ENCODE measurements at places on chromosomes 13 and 19. TPM values are rescaled to one million over a fixed set of nuclear protein-coding genes. Genes with fewer than 3 reads are reported as not detected.
A peak's percentile ranks its signal among the peaks of the same experiment; 100 is the strongest.

GRCh38 chr13:47413112-47413511 is 516.3 kb upstream of the HTR2A start:
- no peak for DNase-seq

Gene ZNF345
- 3.0 TPM for total RNA-seq

DNA sequence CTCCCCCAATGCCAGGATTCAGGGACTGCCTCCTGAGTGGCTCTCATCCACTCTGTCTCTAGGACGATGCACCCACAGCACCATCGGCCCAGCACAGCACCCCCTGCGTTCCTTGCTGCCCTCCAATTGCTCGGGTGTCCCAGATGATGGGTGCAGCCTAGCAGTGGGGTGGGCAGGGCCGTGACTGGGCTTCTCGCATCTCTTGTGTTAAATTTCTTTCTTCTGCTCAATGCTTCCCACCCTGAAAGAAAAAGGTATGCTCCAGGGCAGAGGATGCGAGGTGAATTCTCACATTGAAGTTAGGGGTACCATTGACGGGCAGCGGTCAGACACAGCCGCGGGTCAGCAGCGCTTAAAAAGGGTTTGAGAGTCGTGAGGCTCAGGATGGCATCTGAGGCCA is 232.4 kb upstream of the SGCG start:
- DNase-seq = no peak

Gene LRRC4B
- total RNA-seq = not detected

Gene CCDC70
- not detected for total RNA-seq

DNA sequence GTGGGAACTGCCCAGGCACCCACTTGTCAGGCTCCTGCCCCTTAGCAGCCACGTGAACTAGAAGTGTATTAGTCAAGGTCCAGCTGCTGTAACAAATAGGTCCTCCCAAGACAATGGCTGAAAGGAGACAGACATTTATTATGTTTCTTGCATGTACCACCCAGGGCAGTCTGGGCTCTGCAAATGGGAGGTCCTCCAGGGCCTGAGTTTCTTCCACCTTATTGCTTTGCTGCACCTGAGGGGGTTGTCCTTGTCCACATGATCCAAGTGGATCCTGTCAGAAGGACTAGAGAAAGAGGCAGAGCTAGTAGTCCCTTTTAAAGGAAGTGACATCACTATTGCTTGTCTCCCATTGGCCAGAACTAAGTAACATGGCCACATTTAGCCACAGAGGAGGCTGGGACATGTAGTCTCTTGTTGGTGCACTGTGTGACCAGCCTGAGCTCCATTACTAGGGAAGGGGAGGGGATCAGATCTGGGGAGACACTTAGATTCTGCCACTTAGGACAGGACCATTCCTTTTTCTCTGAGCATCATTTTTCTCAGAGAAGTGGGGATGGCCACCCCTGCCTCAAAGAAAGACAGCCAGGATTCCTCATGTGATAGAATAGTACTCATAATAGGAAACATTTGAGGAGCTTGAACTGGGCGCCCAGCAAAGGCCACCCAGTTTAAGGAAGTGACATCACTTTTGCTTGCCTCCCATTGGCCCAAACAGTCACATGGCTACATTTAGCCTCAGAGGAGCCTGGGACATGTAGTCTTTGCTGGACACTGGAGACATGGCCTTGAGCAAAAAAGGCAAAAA is 15.1 kb downstream of the CC2D1A start:
- DNase-seq = peak; percentile 59

DNA sequence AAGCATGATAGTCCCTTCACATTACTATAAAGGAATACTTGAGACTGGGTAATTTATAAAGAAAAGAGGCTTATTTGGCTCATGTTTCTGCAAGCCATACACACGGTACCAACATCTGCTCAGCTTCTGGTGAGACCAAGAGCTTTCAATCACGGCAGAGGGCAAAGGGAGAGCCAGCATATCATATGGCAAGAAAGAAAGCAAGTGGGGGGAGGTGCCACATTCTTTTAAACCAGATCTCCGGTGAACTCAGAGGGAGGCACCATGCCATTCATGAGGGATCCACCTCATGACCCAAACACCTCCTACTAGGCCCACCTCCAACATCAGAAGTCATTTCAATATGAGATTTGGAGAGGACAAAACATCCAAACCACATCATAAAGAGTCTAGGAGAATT is 20.3 kb downstream of the XPO4 start:
- DNase-seq = no peak

All from activated naive CD4-positive, alpha-beta T cell treated with anti-CD3 and anti-CD28 coated beads for 36 hours (primary cell).